Prostate gland (tissue), 2 donors: ENCODE measurements at places on chromosomes 2 and 18. TPM values are rescaled to one million over a fixed set of nuclear protein-coding genes. Genes with fewer than 3 reads are reported as not detected.

- no peak for DNase-seq
- no peaks in the 10 kb centered on the region for H3K36me3 ChIP-seq
- H3K4me3 ChIP-seq, result no peak overlapping the region
- no peaks in the 10 kb centered on the region for H3K4me1 ChIP-seq
Measured at GRCh38 chr18:12282442-12283039, 25.5 kb upstream of the TUBB6 start.

DNA sequence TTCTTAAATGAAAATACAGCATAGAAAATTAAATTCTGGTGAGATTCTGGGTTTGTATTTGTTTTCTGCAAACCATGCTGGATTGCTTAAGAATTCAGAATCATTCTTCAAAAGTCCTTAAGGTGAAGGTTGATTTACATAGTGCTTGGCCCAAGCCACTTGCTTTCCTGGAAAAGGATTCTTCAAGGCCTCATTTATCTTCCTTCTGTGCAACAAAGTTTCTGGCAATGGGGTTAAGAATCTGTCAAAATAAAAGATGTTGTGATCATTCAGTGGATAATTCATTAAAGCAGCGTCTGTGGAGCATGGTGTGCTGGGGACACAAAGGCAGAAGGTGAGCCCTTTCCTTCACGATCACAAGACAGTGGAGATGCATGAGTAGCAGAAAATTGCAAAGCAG lies 351.9 kb downstream of the GALR1 start:
- DNase-seq, result no peak
- H3K4me1 ChIP-seq, result no peaks in the 10 kb centered on the region
- H3K36me3 ChIP-seq, result no peaks in the 10 kb centered on the region
- no peak overlapping the region for H3K27ac ChIP-seq
- H3K27me3 ChIP-seq, result no peaks in the 10 kb centered on the region
- no peak overlapping the region for H3K4me3 ChIP-seq

DNA sequence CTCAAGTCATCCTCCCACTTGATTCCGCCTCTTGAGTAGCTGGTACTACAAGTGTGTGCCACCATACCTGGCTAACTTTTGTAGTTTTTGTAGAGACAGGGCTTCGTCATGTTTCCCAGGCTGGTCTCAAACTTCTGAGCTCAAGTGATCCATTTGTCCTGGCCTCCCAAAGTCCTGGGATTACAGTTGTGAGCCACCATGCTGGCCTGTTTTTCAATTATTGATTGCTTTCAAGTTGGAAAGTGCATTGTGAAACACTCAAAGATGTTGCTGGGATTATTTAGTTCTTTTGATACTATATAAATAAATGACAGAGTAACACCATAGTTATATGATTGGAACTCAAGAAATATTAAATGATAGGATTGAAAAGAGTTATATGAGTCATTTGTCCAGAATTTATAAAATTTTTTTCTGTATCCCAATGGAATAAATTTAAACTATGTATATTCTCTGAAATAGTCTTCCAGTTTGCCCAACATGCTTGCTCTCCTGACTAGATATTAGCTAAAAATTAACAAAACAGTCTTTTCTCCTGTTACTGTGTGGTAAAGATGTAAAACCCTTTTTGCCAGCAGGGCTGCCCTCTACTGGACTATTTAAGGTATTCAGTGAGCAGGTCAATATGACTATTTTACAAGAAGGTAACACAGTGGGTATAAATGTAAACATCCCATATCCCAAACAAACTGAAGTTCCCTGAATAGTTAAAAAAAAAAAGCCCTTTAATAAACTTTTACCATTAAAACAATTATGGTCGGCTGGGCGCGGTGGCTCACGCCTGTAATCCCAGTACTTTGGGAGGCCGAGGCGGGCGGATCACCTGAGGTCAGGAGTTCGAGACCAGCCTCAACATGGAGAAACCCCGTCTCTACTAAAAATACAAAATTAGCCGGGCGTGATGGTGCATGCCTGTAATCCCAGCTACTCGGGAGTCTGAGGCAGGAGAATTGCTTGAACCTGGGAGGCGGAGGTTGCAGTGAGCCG lies 42.7 kb downstream of the ACSL3 start:
- H3K4me3 ChIP-seq, result no peak overlapping the region
- DNase-seq, result peak; percentile 16
- no peaks in the 10 kb centered on the region for H3K36me3 ChIP-seq
- H3K4me1 ChIP-seq, result peaks cover 5% of the 10 kb centered on the region

DNA sequence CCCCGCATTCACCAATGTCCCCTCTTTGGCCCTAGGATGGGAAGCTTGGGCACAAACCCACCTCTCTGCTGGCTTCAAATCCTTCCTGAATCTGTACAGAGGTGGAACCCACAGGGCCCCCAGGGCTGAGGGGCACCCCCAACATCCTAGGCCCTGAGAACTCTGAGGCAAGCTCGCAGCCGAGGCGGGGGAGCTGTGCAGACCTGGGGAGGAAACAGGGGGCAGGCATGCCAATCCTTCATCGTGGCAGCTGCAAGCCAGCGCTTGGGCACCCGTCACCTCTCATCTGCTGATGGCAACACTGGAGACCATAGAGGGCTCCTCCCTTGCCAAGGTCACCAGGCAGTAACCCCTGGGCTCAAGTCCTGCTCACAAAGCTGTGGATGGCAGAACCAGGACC lies 10.8 kb downstream of the ECEL1 start:
- H3K4me1 ChIP-seq, result no peaks in the 10 kb centered on the region
- H3K4me3 ChIP-seq, result no peak overlapping the region
- no peak for DNase-seq
- H3K27me3 ChIP-seq, result no peaks in the 10 kb centered on the region
- H3K27ac ChIP-seq, result no peak overlapping the region

DNA sequence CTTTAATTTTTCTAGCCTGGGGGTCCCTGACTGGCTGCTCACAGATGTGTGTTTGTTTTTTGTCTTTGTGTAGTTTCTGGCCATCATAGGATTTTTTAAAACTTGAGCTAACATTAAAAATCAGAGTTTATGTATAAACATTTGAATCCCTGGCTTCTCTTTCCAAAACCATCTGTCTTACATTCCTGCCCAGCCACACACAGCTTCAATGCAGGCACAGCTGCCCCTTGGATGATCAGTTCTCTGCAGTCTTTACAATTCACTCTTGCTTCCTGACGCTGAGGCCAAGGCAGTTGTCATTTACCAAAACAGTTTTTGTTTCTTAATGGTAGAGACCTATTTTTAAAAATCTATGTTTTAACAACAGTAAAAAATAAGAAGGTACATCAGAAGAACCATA lies 169.2 kb upstream of the LRRTM1 start:
- no peak overlapping the region for H3K27ac ChIP-seq
- H3K36me3 ChIP-seq, result no peaks in the 10 kb centered on the region

GRCh38 chr18:44579745-44580144 lies 100.9 kb upstream of the SETBP1 start:
- H3K4me3 ChIP-seq, result no peak overlapping the region
- no peaks in the 10 kb centered on the region for H3K36me3 ChIP-seq
- no peak for DNase-seq

DNA sequence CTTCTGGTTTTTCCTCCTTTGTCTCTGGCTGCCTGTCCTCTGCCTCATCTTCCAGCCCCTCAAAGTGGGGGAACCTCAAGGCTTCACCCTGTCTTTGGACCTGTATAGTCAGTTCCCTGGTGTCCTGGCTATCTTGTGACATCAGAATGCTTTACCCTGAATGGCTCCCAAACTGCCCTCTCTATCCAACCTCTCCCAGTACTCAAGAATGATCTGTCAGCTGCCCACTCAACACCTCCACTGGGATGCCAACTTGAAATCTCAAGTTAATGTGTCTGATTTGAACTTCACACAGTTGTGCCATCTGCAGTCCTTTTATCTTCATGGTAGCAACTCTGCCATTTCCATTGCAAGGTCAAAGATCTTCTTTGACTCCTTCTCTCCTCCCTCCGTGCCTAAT lies 43.8 kb downstream of the UBE2F start:
- no peaks in the 10 kb centered on the region for H3K36me3 ChIP-seq
- H3K4me1 ChIP-seq, result no peaks in the 10 kb centered on the region
- H3K27ac ChIP-seq, result no peak overlapping the region
- no peak overlapping the region for H3K4me3 ChIP-seq
- no peak for DNase-seq

DNA sequence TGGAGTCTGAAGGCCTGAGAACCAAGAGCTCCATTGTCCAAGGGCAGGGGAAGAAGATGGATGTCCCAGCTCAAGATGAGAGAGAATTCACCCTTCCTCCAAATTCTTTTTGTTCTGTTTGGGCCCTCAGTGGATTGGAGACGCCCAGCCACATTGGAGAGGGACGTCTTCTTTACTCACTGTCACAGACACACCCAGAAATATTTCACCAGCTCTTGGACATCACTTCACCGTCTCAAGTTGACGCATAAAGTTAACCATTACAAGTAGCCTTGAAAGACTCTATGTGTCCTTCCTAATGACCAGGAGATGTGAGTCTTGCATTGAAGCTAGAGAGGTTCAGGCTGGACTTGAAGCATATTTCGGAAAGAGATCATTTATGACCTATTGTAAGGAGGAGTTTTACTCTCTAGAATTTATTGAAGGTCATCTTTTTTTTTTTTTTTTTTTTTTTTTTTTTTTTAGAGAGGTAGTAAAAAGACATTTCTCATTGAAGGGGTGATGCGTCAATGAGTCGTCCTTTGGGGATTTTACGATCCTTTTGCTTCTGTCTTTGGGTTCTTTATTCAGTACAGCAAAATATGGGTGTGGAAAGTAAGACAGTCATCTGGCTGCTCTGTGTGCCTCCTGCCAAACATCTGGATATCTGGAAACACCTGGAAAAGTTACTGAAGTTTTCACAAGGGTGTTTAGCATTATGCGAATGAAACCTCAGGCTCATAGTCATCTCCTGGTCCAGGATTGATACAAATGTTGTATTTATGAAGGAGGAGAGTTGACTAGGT lies 118.1 kb downstream of the PRPF40A start:
- no peaks in the 10 kb centered on the region for H3K36me3 ChIP-seq
- peaks cover 3% of the 10 kb centered on the region for H3K4me1 ChIP-seq
- no peak for DNase-seq
- no peaks in the 10 kb centered on the region for H3K27me3 ChIP-seq
- no peak overlapping the region for H3K27ac ChIP-seq
- no peak overlapping the region for H3K4me3 ChIP-seq

GRCh38 chr18:10336749-10337350 lies 117.6 kb upstream of the APCDD1 start:
- H3K27ac ChIP-seq, result no peak overlapping the region
- H3K4me3 ChIP-seq, result no peak overlapping the region
- no peaks in the 10 kb centered on the region for H3K4me1 ChIP-seq
- no peaks in the 10 kb centered on the region for H3K36me3 ChIP-seq
- H3K27me3 ChIP-seq, result no peaks in the 10 kb centered on the region

DNA sequence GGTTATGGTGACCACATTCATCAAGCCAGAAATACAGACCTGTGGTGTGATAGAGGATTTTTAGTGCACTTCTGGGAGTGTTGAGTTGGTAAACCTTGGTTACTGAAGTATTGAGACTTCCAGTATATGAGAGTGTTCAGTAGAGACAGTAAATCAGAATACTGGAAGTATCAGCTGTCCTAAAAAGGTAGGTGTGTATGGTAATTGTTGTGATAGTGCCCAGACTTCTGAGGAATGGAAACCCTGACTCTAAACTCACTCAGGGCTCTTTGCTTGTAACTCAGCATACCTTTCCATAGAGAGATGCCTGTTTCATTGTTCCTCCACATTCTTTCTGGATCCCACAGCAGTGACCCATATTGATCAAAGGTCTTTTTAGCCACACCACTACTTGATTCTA lies 217.1 kb downstream of the SETBP1 start:
- no peaks in the 10 kb centered on the region for H3K36me3 ChIP-seq
- no peak overlapping the region for H3K27ac ChIP-seq
- DNase-seq, result no peak
- H3K4me3 ChIP-seq, result no peak overlapping the region
- no peaks in the 10 kb centered on the region for H3K4me1 ChIP-seq

GRCh38 chr2:175624211-175624761 lies 377.8 kb downstream of the LNPK start:
- no peaks in the 10 kb centered on the region for H3K36me3 ChIP-seq
- H3K27me3 ChIP-seq, result no peaks in the 10 kb centered on the region
- H3K4me1 ChIP-seq, result no peaks in the 10 kb centered on the region
- H3K4me3 ChIP-seq, result no peak overlapping the region
- DNase-seq, result no peak
- no peak overlapping the region for H3K27ac ChIP-seq

MBD2 gene
- 50.3 TPM for total RNA-seq

ANKRD53 gene
- total RNA-seq, result 0.36 TPM

RNASEH1 gene
- 31.5 TPM for total RNA-seq

IL36B gene
- total RNA-seq, result not detected

CABYR gene
- 39.5 TPM for total RNA-seq
